ENCODE measurements at places on chromosomes 11 and 22.

DNA sequence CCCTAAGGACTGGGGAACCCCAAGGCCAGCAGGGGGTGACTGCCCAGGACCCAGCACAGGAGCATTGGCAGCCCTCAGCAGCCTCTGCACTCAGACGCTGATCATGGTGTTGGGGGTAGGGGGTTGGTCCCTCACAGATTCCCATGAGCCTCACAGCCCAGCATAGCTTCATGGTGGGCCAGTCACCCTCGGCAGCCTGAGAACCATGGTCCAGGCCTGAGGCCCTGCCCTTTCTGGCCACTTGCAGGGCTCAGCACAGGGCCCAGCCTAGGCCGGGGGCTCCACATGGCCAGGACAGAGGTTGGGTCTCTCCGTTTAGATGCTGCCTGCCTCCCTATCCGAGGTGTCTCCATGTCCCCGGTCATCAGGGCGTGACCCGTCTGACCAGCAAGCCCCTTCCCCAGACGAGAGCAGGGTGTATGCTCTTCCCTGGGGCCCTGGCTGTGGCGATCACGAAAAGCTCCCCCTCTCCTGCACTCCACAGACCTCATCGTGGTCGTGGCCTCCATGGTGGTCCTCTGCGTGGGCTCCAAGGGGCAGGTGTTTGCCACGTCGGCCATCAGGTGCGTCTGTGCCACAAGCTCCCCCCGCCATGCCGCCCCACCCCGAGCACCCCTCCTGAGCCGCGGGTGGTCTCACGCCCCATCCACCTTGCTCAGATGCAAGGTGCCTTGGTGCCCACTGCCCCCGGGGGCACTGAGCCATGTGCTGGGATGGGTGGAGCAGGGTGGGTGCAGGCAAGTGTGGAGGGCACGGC is 126.2 kb downstream of the KCNQ1 start:
- DNase-seq, result no peak

GRCh38 chr22:16963189-16963945 is 44.7 kb downstream of the GAB4 start:
- no peak for DNase-seq

DNA sequence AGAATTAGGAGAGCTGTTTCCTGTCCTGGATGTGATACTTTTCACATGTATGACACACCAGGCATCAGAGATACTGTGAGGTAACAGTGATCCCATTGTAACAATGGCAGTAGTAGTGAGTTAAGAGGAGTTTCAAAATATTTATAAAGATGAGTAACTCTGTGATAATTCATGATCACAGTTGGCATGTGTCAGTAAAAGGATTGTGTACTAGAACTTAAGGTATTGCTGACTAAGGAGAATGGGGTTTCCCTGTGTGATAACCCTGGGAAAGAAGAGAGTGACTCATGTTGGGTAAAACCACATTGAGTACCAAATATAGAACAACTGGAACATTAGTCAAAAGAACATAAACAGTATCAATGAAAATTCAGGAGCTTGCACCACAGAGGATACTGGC is 22.9 kb upstream of the SLC5A1 start:
- no peak for DNase-seq

DNA sequence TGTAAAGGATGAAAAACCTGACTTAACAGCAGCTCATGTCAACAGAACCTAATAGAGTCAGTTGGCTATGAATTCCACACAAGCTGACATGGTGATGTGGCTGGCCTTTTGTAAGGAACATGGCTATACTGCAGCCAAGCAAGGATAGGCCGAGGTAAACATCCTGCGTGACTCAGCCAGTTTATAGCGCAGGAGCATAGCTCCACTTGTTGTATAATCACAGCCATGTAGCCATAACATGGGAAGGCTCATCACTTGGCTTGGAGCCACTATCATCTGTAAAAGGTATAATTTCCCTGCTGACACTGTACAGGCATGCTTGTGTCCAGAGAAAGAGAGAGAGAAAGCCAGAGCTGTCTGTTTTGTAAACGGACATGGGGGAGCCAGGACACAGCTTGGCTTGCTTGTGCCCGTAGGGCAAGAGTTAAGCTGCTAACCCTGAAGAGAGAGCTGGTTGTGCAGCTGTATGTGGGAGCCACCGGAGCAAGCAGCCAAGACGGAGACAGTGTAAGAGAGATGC is 104.4 kb upstream of the PLET1 start:
- DNase-seq, result no peak

DNA sequence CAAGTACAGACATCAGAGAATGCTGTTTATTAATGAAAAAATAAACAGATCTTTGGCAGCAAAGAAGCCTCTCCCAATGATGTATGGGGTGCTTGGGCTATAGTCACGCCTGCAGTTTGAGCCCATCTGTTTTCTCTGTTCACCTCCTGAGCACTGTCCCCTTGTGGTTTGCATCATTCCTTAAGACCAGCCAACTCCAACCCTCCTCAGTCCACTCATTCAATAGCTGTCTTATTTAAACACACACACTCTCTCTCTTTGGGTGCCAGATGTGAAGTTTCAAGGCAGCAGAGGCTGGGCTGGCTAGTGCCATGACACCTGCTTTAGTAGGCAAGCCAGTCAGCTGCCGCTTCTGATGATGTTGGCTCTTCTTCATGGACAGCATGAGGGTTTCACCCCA is 58.1 kb downstream of the POLD3 start:
- DNase-seq, result no peak

DNA sequence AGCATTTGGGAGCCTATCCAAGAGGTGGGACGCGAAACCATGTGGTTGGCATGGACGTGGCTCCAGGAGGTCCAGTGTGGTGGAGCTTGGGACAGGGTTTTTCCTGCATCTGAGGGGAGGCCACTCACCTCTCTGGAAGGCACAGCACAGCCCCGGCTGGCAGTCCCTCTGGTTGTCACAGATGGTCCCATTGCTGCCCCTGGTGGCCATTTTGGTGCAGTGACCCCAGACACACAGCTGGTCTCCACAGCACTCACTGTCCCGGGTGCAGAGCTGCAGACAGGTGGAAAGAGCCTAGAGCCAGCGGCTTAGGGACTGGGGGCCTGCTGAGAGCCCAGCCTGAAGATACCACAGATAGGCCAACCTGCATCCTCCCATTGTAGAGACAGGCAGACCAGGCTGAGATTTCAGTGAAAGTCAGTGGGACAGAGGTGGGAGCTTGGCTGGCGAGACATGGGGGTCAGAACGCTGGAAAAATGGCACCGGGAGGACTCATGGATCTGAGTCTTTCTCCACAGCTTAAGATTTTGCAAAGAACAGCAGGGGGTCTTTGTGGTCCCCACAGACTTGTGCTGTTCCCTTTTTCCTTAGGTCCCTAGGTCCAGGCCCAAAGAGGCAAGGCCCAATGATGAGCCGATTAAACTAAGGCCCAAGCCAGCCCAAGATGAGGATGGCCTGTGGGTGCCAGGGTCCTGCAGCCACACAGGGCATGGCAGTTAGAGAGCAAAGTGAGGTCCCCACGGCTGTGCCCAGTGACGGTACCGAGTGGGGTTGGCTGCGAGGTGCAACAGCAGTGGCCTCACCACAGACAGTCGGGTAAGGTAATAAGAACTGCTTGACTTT is 41.4 kb downstream of the DKK3 start:
- DNase-seq, result peak; percentile 71

DNA sequence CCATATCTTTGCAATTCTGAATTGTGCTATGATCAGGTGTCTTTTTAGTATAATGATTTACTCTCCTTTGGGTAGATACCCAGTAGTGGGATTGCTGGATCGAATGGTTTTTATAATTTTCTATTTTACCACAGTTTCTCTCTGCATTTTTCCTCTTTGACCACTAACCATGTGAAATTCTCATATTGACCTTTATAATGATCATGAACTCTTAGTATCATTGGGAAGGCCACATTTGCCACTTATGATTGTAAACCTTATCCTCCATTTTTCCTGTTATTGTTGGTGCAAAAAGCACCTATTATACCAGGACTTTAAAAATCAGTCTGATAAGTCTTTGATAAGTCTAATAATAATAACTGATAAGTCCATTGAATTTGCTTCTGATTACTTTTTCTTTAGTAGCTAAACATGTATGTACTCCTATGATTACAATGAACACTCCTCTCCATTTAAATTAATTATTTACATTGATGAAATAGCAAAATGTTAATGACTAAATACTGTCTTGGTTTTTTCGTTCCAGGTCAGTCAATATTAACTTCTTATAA is 9.6 kb downstream of the NEAT1 start:
- no peak for DNase-seq

GRCh38 chr11:69981119-69981784 is 96.9 kb upstream of the ANO1 start:
- DNase-seq, result no peak

DNA sequence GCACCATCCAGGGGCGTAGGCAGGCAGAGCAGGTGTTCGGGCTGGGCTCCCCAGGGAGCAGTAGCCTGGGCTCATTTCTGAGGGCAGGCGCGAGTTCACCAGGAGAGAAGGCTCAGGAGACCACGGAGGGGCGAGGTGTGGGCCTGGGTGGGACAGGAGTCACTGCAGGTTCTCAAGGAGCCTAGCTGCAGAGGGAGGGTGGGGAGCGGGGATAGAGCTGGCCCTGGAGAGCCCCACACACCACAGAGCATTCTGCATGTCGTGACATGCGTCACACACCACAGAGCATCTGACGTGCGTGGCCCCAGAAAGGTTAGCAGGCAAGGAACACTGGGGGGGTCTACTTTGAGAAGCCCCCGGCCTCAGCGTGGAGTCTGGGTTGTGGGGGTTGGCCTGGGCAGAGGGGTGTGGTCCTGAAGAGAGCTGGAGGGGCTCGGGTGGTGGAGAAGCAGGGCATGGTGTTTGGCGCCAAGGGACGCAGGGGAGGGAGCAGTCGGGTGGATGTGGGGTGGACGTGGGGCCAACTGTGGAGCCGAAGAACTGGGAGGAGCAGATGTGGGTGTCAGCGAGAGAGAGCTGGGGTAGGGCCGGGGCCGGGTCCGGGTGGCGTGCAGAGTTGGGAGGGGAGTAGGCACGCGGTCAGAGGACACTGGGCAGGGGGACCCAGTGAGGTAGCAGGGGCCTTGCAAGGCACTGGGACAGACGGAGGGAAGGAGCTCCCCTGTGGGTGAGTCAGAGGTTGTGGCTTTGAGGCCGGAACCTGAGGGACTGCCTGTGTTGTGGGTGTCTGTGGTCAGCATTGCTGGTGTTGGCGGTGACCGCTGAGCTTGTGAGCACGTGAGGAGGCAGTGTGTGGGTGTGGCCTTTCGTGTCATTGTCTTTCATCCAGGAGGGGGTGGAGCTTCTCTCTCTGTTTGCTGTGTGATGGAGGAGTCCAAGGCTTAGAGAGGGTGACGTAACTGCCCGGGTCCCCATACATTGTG is 25.5 kb downstream of the CTTN start:
- DNase-seq, result peak; percentile 39

DNA sequence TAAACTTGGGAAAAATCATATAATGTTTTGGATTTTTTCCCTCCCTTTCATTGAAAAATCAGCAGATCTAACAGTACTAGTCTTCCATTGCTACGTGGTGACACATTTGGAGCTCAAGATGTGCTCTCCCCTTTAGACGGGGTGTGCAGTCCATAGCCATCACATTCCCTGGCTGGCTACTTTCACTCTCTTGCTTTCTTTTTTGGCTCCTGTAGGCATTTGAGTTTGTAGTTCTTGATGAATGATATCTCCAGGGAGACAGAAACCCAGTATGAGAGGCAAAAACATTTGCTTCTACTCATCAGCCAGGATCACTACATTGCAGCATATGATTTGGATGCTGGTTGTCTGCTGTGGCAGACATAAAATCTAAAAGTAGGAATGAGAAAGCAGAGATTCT is 12.1 kb downstream of the CCDC81 start:
- DNase-seq, result no peak

DNA sequence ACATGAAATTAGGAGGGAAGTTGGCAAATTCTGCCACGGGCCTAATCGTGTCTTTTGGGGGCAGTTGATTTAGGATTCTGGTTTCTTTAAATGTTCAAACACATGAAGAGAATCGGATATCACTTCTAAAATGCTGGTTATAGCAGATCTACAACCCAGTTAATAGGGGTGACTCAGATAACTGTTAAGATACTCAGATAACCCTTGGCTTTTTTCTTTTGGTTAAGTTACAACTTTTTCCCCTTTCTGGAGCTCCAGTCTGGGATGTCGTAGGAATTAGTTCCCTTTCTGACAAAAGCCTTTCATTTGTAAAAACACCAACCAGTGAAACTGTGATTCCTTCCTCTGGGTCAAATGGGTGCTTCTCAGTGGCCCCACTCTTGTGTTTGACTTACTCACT is 976 bp downstream of the DEPDC7 start:
- no peak for DNase-seq

DNA sequence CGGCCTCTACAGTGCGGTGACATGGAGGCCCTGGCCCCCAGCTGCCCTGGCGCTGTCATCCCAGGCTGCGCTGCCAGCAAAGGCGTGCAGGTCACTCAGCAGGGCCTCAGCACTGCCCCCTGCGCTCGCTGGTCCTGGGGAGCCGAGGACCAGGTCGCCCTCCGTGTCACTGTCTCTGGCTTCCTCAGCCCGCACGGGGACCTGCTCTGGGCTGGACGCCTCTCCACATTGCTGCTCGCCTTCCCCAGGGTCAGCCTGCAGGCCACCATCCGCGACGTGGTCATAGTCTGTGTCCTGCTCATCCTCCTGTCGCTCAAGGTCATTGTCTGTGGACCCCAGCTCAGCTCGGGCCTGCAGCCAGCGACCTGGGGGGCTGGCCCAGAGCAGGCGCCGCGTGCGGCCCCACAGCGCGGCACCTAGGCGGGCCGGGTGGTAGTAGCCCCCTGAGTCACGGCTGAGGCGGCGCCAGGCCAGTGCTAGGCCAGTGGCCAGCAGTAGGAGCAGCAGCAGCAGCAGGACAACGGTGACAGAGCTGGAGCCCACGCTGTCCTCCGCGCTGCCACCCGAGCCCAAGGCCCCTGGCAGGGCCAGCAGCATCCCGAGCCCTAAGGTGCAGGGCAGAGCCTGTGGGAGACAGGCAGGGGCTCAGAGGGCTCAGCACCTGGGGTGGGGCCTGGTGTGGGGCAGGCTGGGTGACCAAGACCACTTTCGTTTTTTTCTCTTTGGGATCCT is 1.6 kb downstream of the PTPRCAP start:
- no peak for DNase-seq

DNA sequence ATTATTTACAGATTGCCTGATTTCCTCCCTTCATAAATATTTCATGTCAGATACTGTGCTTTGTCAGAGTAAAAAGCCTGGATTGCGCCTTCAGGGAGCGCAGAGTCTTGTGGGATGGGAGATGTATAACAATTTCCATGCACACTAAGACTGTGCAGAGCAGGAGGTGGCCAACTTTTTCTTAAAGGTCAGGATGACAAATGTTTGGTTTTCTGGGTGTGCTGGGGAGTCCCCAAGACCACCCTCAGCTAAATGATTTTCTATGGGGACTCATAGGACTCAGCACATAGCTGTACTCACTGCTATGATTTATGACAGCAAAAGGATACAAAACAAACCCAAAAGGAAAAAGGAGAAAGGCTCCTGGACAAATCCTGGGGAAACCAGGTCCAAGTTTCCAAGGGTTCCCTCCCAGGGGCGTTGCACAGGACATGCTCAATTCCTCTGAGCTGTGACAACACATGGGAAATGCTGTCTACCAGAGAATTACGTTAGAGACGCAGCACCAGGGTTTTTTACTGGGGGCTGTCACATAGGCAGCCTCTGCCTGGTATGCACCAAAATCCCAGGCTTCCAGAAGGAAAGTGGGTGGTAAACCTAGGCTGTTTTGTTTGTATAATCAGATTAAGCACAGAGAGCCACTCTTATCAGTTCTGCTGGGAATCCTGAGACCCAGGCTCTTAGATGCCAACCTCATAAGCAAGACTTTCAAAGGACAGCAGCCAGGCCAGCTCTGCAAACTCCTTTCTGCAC is 59.1 kb downstream of the CSNK2A3 start:
- no peak for DNase-seq

GRCh38 chr11:488579-488978 is 18.5 kb downstream of the RNH1 start:
- no peak for DNase-seq

GRCh38 chr22:27795053-27795452 is 6.5 kb downstream of the MN1 start:
- DNase-seq, result no peak
